ENCODE measurements at places on chromosomes 7 and 10. TPM values are rescaled to one million over a fixed set of nuclear protein-coding genes. Genes with fewer than 3 reads are reported as not detected.

NEBL gene
- total RNA-seq = 0.74 TPM

LRWD1 gene
- total RNA-seq = 37.0 TPM

ZNF425 gene
- total RNA-seq = 6.5 TPM

WDR86 gene
- 70.5 TPM for total RNA-seq

KBTBD2 gene
- total RNA-seq = 41.3 TPM

ADARB2 gene
- 20.6 TPM for total RNA-seq

CLCN1 gene
- 0.56 TPM for total RNA-seq

AOAH gene
- total RNA-seq = not detected

GJD4 gene
- total RNA-seq = not detected

AMPH gene
- total RNA-seq = 9.4 TPM

CDK14 gene
- total RNA-seq = 96.5 TPM

DNAJC12 gene
- 54.7 TPM for total RNA-seq

OR2A12 gene
- not detected for total RNA-seq

PLXDC2 gene
- total RNA-seq = 3.9 TPM

STEAP1B gene
- total RNA-seq = not detected

SCD gene
- 589 TPM for total RNA-seq

PTPN12 gene
- 106 TPM for total RNA-seq

DNA sequence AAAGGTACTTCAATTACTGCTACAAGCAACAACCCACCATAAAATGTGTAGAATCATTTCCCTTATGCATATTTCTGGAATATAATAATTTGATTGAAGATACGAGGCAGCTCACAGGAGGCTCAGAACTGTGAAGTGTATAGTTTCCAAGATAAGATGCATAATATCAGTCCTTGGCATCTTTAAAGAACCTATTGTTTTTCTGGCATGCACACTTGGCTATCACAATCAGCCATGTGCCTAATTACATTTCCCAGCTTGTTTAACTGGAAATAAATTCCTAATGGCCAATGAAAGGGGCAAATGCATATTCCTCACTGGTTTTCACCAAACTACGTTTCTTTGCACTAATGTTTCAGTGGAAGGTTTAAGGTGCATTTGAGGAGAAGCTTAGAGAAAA, 83.4 kb upstream of the LRRC18 start:
- DNase-seq = no peak

GRCh38 chr7:130356876-130357611, 12.4 kb downstream of the CPA5 start:
- DNase-seq = no peak

GRCh38 chr7:15292138-15292537, 269.7 kb downstream of the AGMO start:
- DNase-seq = no peak

- peak; percentile 33 for DNase-seq
Observed at GRCh38 chr7:1121886-1122831, 34.2 kb downstream of the GPER1 start.

- DNase-seq = no peak
Observed at GRCh38 chr10:86734207-86734988, 22.0 kb upstream of the BMPR1A start.

DNA sequence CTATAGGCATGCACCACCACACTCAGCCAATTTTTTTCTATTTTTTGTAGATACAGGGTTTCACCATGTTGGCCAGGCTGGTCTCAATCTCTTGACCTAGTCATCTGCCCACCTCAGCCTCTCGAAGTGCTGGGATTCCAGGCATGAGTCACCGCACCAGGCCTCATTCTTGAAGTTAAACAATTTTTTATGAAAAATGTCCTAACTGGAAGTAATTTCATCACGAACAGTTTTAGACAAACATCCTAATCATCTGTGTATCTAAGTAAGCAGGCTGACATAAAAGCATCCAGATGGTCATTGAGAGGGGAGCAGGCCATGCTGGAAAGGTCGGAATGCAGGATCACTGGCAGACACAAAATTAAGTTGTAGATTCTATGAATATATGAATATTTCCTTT, 269.1 kb downstream of the ZMYND11 start:
- DNase-seq = no peak

- DNase-seq = peak; percentile 23
Observed at GRCh38 chr7:123865517-123866117, 20.6 kb downstream of the HYAL4 start.

- DNase-seq = no peak
Observed at GRCh38 chr10:74677951-74678350, 148.4 kb upstream of the KAT6B start.

DNA sequence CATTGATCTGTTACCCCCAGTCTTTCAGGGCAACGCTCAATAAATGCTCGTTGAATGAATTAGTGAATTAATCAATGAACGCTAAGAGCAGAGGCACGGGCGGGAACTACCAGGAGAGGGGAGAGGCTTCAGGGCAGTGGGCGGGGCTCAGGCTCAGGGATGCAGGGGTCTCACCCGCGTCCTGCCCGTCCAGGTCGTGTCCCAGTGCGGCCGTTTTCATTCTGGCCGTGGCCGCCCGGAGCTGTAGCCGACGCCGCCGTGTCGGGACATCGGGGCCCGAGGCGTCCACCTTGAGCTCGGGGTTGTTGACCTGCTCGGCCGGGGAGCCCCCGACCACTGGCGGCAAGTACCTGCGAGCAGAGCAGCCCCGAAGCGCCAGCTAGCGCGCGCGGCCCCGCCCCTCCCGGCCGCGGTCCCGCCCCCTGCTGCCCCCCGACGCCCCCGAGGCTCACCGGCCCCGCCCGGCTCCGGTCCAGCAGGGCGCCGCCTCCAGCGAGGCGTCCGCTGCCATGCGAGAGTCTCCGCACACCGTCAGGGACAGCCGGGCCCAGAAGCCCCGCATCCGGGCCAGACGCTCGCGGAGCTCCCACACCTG, 2.8 kb upstream of the GAL3ST4 start:
- peak; percentile 68 for DNase-seq

DNA sequence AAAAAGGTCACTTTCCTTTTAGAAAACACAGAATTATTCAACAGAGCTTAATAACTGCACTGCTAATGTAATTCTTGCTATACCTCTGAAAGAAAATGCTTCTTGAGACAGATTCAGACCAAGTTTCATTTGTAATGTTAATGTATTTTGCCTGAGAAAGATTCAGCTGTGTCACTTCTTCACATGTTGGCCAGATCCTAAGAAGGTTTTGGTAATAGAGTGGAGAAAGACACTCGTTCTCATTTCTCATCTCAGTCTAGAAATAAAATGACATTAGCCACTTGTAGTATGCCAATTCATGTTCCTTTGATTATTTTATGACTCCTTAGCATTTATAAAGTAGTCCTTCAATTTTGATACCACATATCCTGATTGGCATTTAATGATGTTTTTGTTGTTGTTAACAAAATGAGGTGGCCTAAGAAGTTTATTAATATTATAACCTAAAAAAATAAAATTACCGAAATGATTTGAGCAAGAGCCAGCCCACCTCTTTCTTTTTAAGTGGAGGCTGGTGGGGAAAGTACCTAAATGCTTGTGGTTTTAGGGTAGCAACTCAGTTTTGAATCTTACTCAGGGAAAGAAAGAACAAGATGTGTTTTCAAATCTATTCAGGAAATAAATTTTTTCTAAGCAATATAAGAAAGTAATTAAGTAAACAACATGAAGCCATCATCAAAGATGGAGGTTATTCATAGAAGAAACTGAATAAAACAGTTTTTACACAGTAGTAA, 16.4 kb upstream of the ELAPOR2 start:
- DNase-seq = no peak

DNA sequence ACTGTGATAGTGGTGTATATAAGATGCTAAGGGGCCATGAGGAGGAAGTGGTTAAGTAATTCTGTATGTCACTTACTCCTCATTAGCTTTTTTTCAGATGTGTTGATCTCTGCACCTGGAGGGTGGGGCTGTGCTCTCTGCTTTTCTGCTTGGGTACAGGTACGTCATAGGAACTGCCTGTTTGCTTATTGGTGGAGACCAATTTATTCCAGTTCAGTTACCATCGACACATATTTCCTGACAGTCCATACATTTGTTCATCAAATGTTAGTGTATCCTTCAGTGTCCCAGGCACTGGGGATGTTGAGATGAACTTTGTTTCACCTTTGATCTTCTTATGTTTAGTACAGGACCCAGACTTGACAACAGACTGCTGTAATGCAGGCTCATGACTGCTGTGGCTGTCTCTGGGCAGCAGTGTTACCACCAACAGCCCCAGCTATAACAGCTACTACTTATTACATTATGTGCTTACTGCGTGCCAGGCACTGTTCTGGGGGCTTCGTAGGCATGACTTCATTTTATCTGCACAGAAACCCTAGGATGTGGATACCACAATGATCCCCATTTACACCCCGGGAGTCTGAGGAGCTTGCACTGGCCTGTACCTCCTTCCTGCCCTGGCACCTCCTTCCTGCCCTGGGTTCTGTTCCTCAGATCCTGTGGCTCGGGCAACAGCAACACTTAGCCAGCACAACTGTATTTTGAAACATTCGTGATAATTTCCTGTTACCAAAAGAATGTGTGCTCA, 87.4 kb downstream of the BUB3 start:
- no peak for DNase-seq

GRCh38 chr7:35762781-35763180, 38.1 kb upstream of the SEPTIN7 start:
- no peak for DNase-seq

DNA sequence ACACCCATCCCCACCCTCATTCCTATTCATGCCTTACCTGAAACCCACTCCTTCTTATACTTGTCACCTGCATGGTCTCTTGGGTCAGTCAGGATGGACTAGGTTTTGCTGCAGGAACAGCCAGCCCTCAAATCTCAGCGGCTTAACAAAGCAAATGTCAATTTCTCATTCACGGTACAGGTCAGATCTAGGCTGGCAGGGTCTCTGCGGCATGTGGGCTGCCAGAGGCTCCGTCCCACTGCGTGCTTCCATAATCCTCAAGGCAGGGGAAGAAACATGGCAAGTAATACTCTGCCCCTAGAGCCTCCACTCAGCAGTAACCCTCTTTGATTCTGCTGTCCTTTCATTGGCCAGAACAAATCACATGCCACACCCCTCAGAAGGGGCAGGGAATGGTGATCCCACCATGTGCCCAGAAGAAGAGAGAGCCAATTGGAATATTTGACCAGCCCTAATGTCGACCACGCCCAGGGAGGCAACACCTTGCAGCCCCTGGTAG, 114.9 kb upstream of the ZMIZ1 start:
- DNase-seq = no peak

DNA sequence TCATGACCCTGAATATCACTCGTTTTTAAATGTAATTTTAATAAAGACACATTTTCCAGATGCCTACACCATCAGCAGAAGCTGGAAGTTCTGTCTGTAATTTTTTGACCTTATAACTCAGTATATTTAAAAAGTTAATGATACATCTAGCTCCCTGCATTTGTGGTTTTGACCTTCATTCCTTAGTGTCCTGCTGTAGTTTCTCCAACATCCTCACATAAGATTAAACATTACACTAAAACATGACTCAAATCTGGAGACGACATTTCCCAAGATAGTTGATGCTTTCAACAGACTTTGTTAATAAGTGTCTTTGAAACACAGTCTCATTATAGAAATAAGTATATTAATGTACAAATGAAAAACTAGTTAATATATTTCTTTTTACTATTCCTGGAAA, 363.1 kb downstream of the POM121L12 start:
- no peak for DNase-seq

DNA sequence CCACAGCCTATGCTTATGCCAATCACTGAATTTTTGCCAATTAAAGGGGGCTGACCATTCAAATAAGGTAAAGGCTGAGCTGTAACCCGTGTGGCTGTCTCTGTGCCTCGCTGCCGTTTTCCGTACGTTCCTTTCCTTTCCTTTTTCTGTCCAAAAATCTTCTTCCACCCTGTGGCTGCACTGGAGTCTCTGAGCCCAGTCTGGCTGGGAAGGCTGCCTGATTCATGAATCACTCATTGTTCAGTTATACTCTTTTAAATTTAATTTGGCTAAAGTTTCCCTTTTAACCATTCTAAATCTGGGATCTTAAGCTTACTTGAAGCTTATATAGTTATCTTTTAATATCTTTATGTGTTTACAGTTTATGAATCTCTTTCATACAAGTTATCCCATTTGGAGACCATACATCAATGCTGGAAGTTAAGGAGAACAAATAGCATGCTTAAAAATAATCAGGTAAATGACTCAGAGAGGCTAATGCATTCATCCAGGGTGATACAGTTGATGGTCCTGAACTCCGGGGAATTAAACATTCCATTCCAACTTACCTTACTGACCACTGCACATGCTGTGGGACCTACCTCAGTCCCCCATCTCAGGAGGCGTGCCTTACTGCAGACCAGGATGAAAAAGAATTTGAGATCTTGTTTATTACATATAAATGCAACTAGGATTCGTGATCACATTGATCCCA, 385.3 kb upstream of the ADARB2 start:
- DNase-seq = no peak

GRCh38 chr10:70494536-70494935, 16.0 kb downstream of the PALD1 start:
- no peak for DNase-seq

GRCh38 chr7:81235997-81236396, 317.1 kb upstream of the SEMA3C start:
- DNase-seq = no peak

DNA sequence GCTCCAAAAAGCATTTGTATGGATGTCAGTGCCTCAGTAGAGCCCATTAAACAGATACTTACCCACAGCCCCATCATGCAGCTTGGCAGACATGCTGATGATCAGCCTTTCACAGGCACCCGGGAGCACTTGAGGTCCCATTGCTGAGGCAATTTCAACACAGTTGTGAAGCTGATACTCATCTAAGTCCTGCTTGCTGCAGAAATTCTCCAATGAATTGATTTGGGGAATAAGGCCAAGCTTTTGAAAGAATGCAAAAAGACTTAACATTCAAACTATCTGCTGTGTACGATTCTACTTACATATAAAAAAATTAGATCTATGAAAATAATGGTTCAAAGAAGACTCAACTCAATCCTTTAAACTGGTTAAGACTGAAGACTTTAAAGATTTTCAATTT, 60.5 kb downstream of the LAMB4 start:
- no peak for DNase-seq

DNA sequence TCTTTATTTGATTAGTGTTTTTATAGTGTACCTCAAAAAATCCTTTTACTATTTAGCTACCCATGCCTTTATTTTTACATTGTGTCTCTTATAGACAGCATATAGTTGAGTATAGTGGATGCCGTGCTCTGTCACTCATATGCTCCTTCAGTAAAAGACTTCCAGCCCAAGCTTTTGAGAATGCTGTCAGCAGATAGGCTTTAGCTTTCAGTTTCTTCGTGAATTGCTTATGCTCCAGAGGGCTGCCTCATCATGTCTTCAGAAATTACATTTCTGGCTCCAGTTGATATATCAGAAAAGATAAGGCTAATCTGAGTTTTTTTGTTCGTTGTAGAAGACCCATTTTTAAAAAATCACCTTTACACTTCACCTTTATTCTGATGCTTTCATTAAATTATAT, 332.0 kb downstream of the NXPH1 start:
- no peak for DNase-seq

DNA sequence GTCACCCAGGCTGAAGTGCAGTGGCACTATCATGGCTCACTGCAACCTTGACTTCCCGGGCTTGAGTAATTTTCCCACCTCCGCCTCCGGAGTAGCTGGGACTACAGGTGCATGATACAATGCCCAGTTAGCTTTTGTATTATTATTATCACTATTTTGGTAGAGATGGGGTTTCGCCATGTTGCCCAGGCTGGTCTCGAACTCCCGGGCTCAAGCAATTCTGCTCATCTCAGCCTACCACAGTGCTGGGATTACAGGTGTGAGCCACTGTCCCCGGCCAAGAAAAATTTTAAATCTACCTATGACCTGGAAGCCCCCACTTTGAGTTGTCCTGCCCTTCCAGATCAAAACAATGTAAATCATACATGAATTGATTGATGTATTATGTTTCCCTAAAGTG, 38.8 kb downstream of the CCDC6 start:
- DNase-seq = no peak

GRCh38 chr10:114239117-114239993, at the start of gene VWA2:
Gene VWA2 (plus strand): TSS chr10:114239254. CDS start chr10:114248714, 9,460 bp downstream.
- DNase-seq = peak; percentile 36
